HTR-8/SVneo (cell line): ENCODE measurements at places on chromosomes 1 and 21.

- no peak for DNase-seq
Measured at GRCh38 chr1:28297826-28298225, 31.0 kb upstream of the MED18 start.

- DNase-seq = no peak
Measured at GRCh38 chr21:34761758-34762330, 93.0 kb downstream of the CLIC6 start.

- DNase-seq = no peak
Measured at GRCh38 chr1:19053486-19053885, 97.0 kb upstream of the IFFO2 start.

- DNase-seq = no peak
Measured at GRCh38 chr1:26067432-26067911, at the start of gene TRIM63. Gene TRIM63, minus strand, starts transcription at chr1:26067630. Its CDS starts 136 bp downstream, at chr1:26067494.

GRCh38 chr1:9957726-9958125 is 14.5 kb downstream of the NMNAT1 start:
- no peak for DNase-seq

DNA sequence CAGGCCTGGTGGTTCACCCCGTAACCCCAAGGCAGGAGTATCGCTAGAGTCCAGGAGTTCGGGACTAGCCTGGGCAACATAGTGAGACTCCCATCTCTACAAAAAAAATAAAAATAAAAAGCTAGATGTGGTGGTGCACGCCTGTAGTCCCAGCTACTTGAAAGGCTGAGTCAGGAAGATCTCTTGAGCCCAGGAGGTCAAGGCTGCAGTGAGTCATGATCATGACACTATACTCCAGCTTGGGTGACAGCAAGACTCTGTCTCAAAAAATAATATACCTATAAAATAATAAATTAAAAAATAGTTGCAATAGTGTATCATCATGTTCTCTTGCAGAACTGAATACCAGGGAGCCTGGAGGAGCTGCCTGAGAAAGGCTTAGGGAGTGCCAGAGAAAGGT is 19.9 kb upstream of the TMEM39B start:
- DNase-seq = no peak

DNA sequence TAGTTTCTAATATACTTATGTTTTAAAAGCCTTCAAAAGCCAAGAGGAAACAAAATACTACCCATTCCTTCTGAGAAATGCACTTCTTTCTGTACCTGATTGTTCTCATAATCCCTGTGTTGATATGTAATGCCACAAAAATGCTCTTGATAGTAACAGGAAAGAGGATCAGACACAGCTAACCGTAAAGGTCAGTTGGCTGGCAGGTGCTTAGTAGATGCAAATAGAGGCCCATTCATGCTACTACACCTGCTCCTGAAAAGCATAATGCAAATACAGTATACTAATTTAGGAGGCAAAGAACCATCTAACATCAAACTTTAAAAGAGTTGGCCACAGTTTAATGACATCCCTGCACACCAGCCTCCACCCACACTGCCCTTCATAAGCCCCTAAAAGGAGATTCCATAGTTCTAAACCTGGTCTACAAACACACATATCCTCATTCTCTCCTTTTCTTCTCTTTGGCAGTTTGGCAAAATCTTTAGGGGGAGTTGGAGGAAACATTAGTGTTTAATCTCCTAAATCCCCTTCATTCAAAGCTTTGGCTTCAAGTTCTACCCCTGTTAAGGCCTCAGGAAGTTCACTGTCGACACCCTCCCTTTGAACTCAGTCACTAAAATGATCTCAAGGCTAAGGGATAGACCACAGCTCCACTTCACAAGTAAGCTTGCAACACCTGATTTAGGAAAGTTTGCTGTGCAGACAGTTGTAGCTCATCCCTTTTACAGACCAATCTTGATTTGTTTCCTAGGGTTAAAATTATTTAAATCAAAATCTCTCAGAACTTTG is 2.9 kb upstream of the CD46 start:
- DNase-seq = no peak

- no peak for DNase-seq
Measured at GRCh38 chr1:22021061-22021460, 19.6 kb downstream of the CELA3A start.

- DNase-seq = no peak
Measured at GRCh38 chr1:46456411-46456963, 33.1 kb upstream of the DMBX1 start.

GRCh38 chr1:8384577-8384976 is 66.7 kb downstream of the SLC45A1 start:
- no peak for DNase-seq

DNA sequence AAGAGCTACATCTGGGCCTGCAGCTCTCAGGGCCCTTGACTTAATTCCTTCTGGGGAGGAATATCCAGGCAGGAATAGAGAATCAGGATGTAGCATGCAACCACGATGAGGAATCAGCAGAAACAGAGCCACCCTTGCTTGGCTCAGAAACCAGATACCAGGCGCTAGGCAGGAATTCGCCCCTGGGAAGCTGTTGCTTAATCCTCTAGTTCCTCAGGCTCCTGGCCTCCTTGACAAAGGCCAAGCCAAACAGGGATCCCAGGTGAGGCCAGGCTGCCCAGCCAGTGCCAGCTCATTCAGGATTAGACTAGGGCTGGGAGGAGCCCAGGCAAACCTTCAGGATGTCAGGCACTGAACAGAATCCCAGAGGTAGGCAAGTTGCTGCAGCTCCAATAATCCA is 48.2 kb upstream of the IRF2BP2 start:
- DNase-seq = no peak

- no peak for DNase-seq
Measured at GRCh38 chr1:228749765-228750164, 14.5 kb downstream of the RHOU start.

GRCh38 chr1:97938285-97938642 is 17.4 kb upstream of the DPYD start:
- DNase-seq = no peak

- DNase-seq = no peak
Measured at GRCh38 chr21:26686705-26687104, 113.6 kb upstream of the CYYR1 start.

DNA sequence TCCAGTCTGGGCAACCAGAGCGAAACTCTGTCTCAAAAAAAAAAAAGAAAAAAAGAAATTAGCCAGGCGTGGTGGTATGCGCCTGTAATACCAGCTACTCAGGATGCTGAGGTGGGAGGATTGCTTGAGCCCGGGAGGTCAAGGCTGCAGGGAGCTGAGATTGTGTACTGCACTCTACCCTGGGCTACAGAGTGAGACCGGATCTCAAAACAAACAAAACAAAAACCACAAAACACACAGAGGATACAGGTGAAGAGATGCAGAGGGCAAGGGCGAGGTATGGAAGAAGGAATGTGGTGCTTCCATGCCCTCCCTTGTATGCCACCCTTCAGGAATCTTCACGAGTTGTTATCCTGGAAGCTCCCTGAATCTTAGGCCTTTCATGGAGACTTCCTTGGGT is 68.5 kb downstream of the NDUFS5 start:
- DNase-seq = no peak

DNA sequence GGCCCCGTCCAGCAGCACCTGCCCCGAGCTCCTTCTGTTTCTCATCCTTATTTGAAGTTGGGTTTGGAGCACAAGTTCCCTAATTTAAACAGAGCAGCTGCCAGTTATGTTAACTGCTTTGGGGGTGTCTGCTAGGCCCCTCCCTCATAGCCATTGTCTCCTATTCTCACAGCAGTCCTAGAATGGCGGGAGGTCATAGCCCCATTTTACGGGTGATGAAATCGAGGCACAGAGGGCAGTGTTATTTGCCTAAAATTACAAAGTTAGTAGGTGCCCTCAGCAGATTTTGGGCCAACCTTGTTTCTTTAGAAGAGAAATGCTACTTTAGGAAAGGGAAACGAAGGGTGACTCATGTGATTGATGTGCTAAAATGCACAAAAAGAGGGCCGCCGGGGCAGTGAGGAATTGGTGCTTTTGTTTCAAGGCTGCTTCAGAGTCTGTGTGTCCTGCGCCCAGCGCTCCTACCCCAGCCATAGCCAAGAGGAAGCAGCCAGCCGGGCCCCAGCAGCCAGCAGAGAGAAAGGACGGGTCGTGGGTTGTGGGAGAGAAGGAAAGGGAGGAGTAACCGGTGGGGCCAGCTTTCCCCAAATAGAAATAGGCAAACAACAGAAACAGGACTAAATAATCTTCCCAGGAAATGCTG is 13.0 kb downstream of the VANGL1 start:
- DNase-seq = no peak

- DNase-seq = no peak
Measured at GRCh38 chr1:1435911-1436629, 580 bp downstream of the VWA1 start.

DNA sequence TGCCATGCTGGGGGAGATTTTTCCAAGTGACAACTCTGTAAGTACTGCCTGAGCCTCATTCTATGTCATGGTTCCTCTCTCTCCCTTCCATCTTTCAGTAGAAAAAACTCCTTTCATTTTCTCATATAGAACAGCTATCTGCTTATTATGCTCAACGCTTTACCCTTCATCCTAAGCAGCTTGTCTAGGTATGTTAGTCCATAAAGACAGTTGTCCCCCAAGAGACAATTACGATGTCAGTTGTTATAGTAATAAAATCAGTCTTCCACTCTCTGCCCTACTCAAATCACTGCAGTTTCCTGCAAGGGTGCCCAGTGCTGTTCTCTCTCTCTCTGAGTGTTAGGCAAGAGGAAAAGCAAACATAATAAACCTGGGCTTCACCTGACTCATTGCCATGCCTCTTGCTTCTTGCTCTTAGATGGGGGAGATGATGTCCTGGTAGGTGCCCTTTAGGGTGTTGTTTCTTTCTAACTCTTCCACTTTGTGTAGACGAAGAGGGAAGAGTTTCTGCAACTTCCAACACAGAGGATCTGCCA is 59.4 kb downstream of the PAPPA2 start:
- DNase-seq = no peak

DNA sequence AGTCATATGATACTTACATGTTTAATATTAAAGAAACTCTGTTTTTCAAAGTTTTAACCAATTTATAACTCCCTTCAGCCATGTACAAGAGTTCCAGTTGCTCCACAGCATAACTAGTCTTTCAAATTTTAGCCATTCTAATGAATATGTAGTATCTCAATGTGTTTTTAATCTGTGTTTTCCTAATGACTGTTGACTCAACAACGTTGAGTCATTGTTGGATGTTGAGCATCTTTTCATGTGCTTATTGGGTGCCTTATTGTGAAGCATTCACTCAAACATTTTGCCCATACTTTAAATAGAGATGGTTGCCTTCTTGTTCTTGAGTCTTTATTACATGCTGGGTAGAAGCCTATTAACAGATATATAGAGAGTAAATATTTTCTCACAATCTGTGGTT is 240.2 kb upstream of the LYPLAL1 start:
- DNase-seq = no peak

DNA sequence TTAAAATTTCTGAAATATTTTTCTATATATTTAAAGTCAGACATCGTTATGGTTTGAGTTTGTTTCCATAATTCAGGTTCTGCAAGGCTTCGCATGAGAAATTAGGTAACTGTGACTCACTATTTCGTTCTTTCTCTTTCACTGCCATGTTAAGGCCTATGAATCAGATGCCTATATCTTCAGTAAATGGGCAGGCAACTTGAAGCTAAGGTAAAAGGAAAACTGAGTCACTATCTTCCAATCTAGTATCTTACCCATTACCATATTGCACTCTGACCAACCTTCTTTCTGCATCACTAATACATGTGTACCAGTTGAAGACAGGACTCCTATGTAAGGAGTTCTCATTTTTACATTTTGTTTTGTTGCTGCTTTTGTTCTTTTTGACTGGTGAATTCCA is 37.8 kb downstream of the PYHIN1 start:
- DNase-seq = no peak

DNA sequence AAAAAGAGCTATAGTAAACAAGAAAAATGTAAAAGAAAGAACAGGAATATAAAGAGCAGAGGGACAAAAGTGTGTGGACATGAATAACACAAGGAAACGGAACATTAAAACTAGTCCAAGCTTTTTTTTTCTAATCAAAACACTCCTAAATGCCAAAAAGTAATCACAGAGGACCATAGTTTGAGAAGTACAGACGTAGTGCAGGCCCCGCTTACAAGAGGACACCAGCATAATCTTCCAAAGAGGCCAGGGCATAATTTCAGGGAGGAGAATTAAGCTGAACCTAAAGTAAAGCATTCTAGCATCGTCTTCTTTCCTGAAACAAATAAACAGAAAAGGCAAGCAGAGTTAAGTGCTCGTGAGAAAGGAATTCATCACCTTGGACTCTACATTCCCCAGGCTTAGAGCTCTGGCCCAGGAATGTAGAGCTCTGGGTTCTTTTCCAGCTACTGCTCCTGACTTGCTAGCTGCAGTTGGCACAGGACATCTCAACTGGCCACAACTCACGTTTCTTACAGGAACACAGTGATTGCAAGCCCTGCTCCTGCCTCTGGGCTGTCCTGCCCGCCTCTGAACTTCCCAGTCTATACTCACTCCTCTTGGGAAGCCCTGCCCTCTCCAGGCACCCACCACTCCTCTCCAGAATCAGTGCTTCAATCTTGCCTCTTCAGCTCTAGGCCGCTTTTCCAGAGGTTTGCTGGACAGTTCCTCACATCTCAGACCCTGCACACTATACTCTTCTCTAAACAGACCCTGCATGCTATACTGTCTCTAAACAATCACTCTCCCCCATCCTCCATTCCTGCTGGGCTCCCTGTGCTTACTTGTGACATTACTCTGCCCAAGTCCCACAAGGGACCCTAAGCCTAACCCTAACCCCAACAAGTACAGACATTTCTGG is 9.8 kb downstream of the RGS8 start:
- DNase-seq = no peak

- DNase-seq = no peak
Measured at GRCh38 chr1:168387781-168388760, 107.4 kb downstream of the TBX19 start.

DNA sequence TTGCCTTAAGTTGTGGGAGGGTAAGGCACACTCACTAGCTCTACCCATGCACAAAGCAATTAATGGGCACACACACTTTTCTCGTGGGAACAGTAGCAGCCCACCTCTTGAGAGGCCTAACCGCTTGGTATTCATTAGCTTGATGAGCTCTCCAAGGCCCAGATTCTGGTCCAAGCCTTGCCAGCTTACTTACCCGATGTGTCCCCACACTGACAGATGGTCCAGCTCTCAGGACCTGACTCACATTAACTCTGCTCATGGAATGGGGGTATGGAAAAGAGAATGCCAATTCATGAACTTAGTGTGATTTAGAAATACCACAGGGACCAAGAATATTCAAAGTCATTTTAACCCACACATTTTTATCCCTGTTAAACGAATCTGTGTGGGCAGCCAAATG is 106.8 kb upstream of the CACHD1 start:
- no peak for DNase-seq

- DNase-seq = no peak
Measured at GRCh38 chr1:227886993-227887696, 60.6 kb downstream of the WNT9A start.

DNA sequence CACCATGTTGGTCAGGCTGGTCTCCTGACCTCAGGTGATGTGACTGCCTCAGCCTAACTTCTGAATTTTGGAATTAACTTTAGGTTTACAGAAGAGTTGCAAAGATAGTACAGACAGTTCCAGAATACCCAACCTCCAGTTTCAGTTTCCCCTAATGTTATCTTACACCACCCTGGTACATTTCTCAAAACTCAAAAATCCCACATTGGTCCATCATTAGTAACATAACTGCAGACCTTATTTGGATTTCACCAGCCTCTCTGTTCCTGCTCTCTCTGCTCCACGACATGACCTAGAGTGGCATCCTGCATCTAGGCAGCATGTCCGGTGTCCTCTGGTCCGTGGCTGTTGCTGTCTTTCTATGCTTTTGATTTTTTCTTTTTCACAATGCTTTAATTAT is 5.0 kb upstream of the ZC3H12A start:
- no peak for DNase-seq

- peak; percentile 66 for DNase-seq
Measured at GRCh38 chr1:15417059-15417934, 7.6 kb downstream of the EFHD2 start.

- no peak for DNase-seq
Measured at GRCh38 chr1:174841747-174842146, 158.0 kb upstream of the CACYBP start.
